WTC11 (cell line): ENCODE measurements at places on chromosomes 7 and 10.

DNA sequence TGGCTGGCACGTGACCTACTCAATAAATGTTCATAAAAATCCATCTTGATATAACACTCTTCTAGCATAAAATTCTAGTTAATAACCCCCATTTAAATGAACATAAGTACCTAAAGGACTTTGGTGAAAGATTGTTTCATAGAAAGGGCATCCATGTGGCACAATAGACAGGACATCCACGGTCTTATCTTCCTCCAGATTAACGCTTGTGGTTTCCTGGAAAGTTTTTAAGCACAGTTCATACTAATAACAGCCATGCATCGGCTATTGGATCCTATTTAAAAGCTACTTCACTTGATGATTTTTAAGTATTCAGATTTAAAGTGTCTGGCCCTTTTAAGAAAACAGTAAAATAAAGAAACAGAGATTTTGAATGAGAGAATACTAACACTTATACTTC lies 288.3 kb downstream of the AHR start:
- DNase-seq: no peak

DNA sequence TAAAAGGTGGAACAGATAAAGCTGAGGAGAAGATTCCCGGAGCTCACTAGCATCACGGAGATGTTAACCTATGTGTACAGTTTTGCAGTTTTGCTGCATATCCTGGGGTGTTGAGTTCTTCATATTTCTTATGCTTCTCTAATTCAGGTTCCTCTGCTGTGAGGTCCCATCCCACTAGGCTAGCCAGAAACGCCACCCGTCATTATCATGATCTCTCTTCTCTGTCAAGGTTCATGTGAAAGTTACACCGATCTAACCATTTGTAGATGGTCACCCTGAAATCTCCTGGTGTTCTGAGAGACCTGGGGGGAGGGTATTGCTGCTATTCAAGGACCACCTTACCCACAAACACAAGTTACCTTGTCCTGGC lies 136.3 kb downstream of the CCDC71L start:
- DNase-seq: no peak

DNA sequence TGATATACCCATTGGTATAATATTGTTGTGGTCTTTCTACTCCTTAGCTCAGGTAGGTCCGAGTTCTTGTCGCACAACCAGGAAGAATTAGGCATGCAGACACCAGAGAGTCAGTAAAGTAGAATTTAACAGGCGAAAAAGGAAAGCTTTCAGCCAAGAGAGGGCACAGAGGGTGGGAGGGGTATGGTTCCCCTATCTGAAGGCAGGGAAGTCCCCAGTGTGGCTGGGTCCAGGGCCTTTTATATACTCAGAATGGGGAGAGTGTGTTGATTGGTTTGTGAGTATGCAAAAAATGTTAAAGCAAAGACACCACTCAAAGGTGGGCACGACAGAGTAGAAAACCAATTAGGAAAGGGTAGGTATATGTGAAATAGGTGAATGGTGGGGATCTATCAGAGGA lies 53.9 kb downstream of the IMMP2L start:
- DNase-seq: no peak

GRCh38 chr7:50584793-50585408 lies 19.7 kb upstream of the DDC start:
- no peak for DNase-seq

DNA sequence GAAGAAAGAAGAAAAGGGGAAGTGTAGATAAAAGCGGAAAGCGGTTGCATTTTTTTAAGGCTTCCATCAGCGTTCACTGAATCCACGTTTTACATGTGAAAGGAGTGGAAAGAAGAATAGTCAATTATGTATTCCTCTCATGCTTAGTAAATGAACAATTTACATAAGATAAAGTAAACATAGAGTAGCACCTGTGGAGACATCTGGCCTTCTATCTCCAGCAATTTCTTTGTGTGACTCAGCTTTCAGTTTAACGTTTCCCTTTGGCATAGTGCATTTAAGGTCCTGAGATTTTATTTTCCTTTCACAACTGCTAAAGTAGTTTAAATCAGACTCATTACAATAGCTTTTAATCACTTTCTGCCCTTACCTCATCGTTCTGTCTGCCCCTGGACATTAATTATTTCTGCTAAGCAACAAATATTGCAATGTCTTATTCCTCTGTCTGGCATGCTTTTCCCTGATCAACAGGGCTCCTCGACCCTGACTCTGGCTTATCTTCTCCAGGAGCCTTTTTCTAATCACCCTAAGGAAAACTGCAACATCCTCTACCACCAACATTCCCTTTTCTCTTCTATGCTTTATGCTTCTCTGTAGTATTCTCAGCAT lies 383.5 kb upstream of the VWC2 start:
- DNase-seq: no peak

DNA sequence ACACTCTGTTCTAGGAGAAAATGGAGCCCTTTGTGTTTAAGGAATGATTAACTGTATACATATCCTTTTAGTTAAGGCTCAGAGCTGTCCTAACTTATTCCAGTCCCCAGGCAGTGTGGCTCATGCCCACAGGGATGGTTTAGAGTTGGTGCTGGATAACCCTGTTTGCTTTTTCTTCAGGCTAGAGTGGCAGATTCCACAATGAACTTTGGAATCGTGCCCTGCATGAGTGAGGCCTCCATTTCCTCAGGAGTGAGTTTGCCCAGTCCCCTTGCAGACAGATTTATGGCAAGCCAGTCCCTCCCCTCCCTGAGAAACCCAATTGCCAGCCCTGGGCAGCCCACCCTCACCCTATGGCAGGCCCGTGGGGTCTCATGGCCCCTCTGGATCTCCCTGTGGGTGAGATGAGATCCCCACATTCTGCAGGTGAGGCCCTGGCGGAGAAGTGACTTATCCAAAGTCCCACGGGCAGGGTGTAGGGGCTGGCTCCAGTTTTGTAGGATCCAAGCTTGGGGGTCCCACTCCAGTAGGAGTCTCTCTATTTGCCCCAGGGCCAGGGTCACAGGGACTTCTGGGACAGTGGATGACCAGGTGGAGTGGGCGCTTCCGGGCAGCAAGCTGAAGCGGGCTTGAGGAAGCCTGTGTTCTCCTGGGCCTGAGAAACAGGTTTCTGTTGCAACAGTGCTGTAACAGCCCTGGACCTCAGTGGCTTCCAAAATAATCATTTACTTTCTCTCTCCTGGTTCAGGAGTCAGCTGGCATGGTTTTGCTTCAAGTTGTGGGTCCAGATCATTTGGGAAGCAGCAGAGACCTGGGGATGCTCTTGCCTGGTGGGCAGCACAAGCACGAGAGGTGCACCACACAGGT lies 9.0 kb upstream of the COMTD1 start:
- no peak for DNase-seq

DNA sequence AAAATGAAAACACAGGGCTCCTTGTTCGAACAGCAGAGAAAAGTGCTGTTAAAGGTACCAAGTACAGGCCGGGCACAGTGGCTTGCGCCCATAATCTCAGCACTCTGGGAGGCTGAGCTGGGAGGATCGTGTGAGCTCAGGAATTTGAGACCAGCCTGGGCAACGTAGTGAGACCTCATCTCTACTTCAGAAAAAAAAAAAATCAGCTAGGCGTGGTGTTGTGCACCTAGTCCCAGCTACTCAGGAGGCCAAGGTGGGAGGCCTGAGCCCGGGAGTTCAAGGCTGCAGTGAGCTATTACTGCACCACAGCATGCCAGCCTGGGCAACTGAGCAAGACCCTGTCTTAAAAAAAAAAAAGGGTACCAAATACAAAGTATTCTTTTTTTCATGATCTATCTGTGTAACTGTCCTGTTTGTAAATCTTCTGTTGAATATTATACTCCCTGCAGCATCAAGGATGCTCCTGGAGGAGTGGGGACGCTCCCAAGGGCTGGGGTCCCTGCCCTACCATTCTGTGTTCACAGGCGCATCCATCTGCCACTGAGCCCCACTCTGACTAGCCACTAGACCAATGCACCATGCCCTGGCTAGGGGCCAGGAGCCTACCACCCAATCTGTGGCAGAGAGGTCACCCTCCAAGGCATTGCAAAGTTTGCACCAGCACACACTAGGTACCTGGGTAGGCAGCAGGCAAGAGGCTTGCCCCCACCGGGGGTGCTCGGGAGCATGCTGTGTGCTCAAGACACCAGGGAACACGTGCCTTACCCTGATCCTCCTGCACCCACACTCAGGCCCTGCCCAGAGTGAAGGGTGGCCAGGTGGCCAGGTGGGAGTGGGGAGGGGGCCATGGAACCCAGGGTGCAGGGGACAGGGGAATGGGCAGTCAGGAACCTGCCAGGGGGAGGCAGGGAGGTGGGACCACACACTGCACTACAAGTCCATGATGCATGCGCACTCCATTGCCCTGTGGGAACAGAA lies 67.3 kb upstream of the KMT2C start:
- no peak for DNase-seq

DNA sequence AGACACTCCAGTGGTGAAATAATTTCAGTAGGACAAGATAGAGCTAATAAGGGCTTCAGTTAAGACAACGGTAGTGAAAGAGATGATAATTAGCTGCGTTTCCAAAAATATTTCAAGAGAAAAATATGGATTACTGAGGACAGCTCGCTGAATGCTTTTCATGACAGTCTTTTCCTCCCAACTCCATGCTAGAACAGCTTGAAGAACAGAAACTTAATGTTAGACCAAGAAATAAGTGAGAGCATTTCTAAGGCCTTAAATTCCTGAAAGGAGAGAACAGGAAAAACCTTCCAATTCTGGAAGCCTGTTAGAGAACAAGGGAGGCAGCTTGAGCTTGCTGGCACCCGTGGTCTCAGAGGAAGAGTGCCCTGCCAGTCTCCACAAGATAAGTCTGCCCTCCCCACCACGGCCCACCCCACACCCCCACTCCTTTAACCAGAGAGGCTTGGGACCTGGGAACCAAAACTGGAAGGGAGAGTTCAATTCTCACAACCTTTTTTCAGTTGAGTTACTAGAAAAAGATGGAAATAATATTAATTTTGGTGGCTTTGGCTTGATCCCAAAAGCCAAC lies 1148.0 kb upstream of the CELF2 start:
- no peak for DNase-seq

- DNase-seq: no peak
These were observed 539.2 kb upstream of the POT1 start for GRCh38 chr7:125468855-125469174.

DNA sequence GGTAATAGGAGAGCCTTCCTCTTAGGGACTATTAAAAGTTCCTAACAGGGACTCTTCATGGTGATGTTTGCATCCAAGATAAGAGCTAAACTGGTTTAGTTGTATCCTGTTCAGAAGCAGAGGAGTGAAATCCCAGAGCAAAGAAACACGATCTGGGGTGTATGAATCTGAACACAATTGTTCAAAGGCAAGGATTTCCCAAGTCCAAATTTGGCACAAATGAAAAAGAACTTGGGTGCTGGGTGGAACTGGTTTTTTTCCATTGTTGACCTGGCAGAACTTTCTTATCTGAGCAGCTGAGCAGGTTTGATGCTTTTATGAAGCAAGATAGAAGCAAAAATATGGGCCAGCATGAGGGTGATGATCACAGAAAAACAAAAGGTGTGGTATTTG lies 6.0 kb downstream of the AGFG2 start:
- DNase-seq: no peak

- DNase-seq: no peak
These were observed 246 bp upstream of the WDFY4 start for GRCh38 chr10:48684463-48684791.

DNA sequence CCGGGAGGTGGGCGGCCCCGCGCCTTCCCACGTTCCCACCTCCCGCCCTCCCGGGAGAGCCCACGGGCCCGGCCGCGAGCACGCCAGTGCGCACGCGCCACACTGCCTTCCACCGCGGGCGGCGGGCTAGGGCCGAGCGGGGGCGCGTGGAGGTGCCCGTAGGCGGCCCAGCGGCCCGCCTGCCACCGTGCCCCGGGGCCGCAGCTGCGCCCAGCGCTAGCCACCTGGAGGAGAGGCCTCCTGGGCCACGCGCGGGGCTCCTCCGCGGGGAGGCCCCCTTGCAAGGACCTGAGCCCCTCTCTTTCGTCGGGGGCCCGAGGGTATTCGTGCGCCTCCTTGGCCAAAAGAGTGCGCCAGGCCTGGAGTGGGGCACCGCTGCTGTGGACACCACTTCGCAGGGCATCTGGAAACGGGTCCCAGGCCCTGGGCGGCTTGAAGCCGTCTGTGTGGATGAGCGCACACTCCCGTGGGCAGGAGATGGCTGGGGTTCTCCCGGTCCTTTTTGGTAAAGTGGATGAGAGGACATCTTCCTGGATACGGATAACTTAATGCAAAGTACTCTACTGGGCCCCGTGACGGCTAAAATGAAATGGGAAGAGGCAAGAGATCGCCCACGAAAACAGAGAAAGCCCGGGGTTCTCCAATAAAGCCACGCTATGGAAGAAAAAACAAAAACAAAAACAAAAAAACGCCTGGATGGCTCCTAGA lies 9.0 kb upstream of the EBF3 start:
- DNase-seq: no peak

DNA sequence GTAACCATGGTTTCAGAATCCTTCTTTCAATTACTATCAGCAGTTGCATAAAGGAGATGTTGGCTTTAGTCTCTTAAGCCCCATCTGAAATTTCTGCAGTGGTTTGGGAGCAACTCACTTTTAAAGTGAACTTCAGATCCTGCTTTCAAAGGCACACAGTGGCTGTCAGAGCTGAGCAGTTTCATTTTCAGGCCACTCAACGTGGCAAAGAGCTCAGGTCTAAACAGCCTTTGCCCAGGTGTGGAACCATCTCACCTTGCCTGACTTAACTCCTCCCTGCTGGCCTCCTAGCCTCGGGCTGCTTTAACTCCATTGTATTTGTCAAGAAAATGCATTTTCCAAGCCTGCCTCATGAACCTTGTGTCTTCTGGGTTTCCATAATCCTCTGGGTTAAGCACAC lies 197.5 kb upstream of the KMT2E start:
- DNase-seq: no peak

DNA sequence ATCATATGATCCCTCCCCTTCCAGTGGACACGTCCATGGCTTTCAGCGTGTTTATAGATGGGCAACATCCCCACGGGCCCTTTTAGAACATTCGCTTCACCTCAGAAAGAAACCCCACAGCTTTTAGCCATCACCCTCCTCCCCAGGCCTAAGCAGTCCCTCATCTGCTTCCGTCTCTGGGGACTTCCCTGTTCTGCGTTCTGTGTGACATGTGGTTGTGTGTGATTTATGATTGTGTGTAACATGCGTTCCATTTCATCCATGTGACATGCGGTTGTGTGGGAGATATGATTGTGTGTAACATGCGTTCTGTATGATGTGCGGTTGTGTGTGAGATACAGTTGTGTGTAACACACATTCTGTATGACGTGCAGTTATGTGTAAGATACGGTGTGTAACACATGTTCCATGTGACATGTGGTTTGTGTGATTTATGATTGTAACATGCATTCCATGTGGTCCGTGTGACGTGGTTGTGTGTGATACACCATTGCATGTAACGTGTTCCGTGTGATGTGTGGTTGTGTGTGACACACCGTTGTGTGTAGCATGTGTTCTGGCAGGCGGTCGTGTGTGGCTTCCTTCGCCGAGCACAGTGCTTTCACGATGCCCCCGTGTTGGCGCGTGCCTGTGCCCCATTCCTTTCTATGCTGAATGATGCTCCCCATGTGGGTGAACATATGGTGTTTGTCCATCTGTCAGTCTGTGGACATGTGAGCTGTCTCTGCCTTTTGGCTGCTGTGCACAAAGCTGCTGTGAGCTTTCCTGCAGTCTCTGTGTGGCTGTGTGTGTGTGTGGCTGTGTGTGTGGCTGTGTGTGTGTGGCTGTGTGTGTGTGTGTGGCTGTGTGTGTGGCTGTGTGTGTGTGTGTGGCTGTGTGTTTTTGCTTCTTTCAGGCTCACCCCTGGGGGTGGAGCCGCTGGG lies 26.2 kb downstream of the PWWP2B start:
- DNase-seq: no peak

- DNase-seq: no peak
These were observed 38.1 kb downstream of the LEP start for GRCh38 chr7:128279124-128279713.
